ENCODE measurements at places on chromosomes 1 and 21.
A peak's percentile ranks its signal among the peaks of the same experiment; 100 is the strongest.

DNA sequence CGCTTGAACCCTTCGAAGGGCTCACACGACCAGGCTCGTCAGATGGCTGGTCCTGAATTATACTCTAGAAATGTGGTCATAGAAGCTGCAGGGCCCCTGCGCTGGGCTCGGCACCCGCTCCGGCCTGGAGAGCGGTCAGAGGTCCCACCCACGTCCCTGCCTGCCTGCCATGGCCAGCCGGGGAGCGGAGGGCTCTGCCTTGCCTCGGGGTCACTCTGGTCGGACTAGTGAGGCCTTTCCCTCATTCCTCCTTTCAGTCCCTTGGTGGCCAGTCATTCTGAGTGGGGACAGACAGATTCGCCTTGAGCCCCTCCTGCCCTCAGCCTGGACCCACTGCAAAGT is 529 bp upstream of the MARCKSL1 start:
- DNase-seq = no peak

DNA sequence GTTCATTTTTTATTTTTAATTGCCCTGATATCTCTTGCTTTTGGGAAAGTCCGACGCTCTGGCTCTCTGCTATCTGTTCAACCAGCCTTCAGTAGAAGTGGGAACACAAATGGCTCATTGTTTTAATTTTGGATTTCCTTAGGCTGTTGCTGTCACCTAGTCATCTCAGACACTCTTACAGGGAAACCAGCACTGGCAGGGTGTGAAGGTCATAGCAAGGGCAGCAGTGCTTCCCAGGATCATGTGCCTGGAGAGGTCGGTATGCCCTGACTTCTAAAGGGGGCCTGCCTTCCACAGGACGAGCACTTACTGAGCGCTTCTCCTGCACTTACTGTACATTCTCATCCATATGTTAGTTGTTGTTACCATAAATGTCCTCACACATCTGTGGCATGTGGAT is 224.2 kb downstream of the DISC1 start:
- DNase-seq = no peak

DNA sequence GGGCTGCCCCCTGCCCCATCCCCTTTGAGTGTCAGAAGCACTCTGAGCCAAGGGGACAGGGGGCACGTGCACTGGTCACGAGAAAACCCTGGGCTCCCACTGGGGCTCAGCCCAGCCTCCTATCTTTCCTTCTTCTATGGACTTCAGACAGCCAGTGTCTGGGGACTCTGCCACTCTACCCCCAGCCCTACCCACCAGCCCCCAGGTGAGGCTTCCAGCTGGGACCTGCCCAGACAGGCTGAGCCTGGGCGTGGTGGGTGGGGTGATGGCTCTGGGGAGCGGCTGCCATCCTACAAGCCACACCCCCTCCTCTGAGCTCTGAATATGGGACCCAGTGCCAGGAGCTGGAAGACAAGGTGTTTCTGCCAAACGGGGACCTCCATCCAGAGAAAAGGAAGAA is 8.0 kb upstream of the SFN start:
- DNase-seq = no peak

DNA sequence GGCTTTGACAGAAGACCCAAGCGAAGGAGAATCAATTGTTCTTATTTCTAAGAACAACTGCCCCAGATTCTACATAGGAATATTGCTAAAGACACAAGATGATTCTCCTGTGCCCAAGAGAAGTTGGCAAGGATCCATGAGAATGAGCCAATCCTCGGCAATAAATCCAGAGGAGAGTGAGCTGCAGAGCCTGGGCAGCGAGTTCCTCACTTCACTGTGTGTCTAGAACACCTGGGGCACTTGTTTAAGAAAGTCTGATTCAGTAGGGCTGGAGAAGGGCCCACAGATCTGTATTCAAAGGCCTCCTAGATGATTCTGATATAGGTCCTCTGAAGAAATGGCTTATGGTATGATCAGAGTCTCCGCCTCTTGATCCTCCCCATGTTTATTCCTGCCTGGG is 31.8 kb downstream of the GADD45A start:
- peak; percentile 15 for DNase-seq

GRCh38 chr1:221698579-221699349 is 43.1 kb downstream of the DUSP10 start:
- no peak for DNase-seq

DNA sequence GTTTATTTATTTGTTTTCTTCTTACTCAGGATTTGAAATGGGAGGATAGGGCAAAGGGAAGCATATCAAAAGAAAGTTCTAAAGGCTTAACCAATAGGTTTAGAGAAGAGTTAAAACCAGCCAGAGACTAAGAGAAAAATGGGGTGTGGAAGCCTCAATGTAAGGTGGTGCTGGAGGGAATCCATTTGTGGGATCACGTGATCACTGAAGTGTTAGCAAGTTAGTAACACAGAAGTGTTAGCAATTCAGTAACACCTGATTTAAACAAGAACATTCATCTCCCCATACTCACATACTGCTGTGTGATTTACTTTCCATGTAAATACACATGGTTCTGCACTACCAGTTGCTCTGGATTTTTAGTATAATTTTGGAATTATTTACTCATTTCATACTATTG is 451.2 kb downstream of the DISC1 start:
- DNase-seq = no peak

DNA sequence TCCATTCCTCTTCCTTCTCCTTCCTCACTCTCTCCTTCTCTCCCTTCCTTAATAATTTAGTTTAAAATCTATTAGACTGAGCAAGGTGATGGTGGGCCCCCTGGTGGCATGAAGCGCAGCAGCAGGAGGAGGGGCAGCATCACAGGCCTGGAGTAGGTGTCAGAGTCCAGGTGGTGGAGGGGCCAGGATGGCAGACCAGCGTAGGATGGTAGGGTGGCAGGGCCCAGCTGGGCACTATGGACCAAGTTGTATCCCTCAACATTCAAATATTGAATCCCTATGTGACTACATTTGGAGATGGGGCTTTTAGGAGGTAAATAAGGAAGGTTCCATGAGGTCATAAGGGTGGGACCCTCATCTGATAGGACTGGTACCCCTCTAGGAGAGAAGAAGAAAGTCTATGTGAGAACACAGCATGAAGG is 61.0 kb downstream of the WDR4 start:
- DNase-seq = no peak

GRCh38 chr1:12525311-12526181 is 92.5 kb downstream of the DHRS3 start:
- DNase-seq = no peak

- DNase-seq = peak; percentile 88
These were observed 1.7 kb downstream of the TSPEAR start for GRCh38 chr21:44709426-44710293.

GRCh38 chr1:167630568-167631385 is 745 bp downstream of the RCSD1 start:
- DNase-seq = no peak

- no peak for DNase-seq
These were observed at the start of gene RPE65 for GRCh38 chr1:68449901-68450300. RPE65 (minus strand) TSS chr1:68449954; CDS start chr1:68449905, 49 bp downstream.

DNA sequence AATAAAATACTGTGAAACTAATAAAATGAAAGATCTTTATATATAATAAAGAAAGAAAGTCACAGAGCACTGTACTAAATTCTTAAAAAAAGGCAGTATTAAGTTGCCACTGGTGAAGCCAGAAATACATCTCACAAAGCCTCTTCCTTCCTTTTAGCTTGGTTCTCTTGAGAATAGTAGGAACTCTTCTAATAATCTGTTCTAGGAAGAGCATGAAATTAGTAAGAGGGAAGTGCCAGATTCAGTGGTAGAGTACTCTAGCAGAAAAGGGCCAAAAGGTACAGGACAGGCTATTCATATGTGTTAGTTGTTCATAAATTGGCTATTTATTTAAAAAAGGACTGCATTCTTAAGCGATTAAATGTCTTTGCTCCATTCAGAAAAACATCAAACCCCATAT is 33.7 kb downstream of the CTTNBP2NL start:
- DNase-seq = no peak

GRCh38 chr21:37645848-37646247 is 270.4 kb downstream of the KCNJ6 start:
- no peak for DNase-seq

GRCh38 chr1:158611916-158612315 is 6.8 kb downstream of the OR10Z1 start:
- no peak for DNase-seq

DNA sequence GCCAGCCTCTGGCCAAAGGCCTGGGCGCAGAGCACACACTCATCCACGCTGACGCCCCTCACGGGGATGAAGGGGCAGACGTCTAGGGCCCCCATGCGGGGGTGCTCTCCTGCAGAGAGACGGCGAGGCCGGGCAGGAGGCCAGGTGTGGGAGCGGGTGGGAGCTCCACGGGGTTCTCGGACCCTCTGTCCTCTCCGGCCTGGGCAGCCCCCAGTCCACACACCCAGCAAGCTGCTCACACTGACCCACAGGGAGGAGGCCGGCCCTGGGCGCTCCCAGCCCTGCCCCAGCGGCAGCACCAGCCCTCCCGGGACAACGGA is 2.5 kb downstream of the FTCD start:
- DNase-seq = no peak

DNA sequence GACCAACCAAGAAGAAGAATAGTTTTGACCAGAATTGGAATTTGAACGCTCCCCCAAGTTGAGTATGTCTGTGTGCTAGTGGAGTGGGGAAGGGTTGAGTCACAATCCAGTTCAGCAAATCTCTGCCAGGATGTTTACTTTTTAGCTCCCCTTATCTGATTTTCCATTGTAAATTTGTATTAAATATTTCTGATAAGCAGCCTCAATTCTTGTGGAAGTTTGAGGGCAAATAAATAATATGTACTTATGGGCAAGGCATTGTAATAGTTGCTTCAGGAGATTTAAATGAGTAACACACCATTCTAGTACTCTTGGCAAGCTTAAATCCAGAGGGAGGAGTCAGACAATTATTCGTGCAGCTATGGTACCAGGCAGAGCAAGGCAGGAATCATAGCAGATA is 14.4 kb downstream of the CXADR start:
- DNase-seq = no peak

DNA sequence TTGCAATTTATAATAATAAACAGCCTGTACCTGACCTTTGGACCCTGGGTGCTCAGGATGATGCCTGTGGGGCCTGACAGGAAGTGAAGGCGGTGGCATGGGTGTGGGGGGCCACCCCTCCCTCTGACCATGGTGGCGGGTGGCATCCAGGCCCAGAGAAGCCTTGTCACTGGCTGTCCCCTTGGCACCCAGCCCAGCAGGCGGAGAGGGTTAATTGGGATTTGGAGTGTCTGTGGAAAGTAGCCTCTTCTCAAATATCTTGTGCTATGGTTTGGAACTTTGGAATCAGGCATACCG is 20.5 kb downstream of the SOX13 start:
- peak; percentile 23 for DNase-seq
